ENCODE measurements at places on chromosomes 2 and 18.

- peaks cover 11% of the 10 kb centered on the region for H3K4me1 ChIP-seq
- H3K27ac ChIP-seq = no peak within 1 kb of the TSS
- H3K4me3 ChIP-seq = peak within 1 kb of the TSS; percentile 89
- DNase-seq = no peak
These were observed at the start of gene CGREF1 for GRCh38 chr2:27118525-27119329. Gene CGREF1, minus strand, starts transcription at chr2:27119128. Its CDS starts 14,762 bp downstream, at chr2:27104366.

GRCh38 chr2:207523005-207523404 lies 6.8 kb upstream of the CREB1 start:
- no peaks in the 10 kb centered on the region for H3K27me3 ChIP-seq
- DNase-seq = no peak
- H3K4me3 ChIP-seq = no peak overlapping the region
- H3K4me1 ChIP-seq = peaks cover 33% of the 10 kb centered on the region
- no peak overlapping the region for H3K27ac ChIP-seq

- H3K4me1 ChIP-seq = no peaks in the 10 kb centered on the region
- no peak overlapping the region for H3K27ac ChIP-seq
- H3K27me3 ChIP-seq = no peaks in the 10 kb centered on the region
- DNase-seq = no peak
These were observed 1368.4 kb upstream of the CELF4 start for GRCh38 chr18:38933910-38934510.

DNA sequence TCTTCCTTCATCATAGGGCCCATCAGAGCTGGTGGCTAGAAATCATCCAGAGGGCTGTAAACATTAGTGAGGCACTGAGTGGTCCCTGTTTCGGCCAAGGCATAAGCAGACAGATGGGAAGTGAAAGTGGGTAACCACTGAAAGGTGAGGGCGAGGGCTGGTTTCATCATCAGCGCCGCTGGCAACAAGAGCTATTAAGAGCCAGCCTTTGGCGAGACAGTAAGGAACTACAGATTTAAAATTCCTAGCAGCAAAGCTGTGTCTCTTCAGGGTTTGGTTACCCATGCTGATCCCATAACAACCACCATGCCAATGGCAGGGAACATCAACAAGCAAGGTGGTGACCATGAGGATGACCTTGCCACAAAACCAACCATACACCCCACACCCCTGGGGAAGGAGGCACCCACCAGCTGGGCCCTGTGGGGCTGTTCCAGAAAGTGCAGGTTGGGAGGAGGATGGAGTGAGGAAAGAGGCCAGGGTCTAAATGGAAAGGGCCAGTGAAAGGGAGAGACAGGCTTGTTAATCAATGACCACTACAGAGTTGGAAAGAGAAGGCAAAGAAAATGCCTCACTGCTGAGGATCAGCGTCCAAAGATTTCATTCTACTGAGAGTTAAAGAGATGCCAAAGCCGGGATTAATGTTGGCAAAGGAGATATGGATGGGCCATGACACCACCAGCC lies 9.0 kb upstream of the SLC20A1 start:
- peak overlapping the region; percentile 60 for H3K4me3 ChIP-seq
- no peaks in the 10 kb centered on the region for H3K27me3 ChIP-seq
- H3K36me3 ChIP-seq = no peaks in the 10 kb centered on the region
- H3K27ac ChIP-seq = peak overlapping the region; percentile 93

DNA sequence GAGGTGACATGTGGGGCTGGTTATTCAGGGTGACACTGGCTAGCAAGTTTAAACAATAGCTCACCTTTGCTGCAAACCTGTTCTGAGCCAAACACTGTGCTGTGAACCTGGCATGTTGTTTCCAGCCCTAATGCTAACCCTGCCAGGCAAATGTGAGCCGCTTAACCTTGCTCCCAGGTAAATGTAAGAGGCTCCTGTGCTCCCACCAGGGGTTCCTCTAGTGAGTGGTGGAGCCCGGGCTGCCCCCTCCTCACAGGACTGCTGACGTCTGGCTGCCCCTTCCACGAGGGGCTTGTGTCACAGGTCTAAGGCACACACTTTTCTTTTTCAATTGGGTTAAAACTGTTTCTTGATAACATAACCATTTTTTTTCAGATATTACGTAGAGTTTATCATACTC lies 223.7 kb downstream of the DCDC2C start:
- no peaks in the 10 kb centered on the region for H3K36me3 ChIP-seq
- no peak for DNase-seq
- H3K27ac ChIP-seq = no peak overlapping the region

DNA sequence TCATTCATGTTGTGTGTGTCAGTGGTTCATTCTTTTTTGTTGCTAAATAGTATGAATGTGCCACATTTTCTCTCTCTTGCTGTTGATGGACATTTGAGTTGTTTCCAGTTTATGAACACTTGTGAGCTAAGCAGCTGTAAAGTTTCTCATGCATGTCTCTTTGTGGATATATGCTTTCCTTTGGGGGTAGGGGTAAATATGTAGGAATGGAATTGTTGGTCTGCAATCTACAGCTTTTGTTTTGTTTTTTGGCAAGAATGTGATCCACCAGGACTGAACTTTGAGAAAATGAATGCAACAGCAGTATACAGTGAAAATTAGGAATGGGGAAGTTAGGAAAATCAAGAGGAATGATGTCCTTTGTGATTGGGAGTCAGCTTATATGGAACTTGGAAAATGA lies 226.3 kb downstream of the CDCA7 start:
- DNase-seq = no peak
- H3K4me1 ChIP-seq = no peaks in the 10 kb centered on the region
- no peaks in the 10 kb centered on the region for H3K36me3 ChIP-seq

DNA sequence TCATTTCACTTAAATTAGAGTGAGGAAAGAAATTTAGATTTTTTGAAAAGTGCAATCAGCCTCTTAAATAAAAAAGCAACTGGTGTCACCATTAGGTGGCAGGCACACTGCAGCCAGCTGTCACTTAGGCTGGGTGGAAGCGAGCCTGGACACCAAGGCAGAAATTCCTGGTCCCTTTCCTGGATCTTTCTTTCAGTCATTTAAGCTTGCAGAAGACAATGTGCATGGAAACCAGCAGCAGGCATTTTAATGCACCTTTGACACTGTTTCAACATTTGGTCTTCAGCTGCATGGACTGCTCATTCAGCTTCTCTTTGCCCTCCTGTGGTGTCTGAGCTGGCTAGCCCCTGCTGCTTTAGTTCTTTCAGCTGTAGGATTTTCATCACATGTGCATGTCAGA lies 61.0 kb downstream of the AQP4 start:
- no peak for DNase-seq
- no peaks in the 10 kb centered on the region for H3K36me3 ChIP-seq
- H3K4me1 ChIP-seq = no peaks in the 10 kb centered on the region
- no peak overlapping the region for H3K4me3 ChIP-seq

- H3K27ac ChIP-seq = no peak overlapping the region
- no peak for DNase-seq
- no peak overlapping the region for H3K4me3 ChIP-seq
- H3K4me1 ChIP-seq = no peaks in the 10 kb centered on the region
- H3K36me3 ChIP-seq = no peaks in the 10 kb centered on the region
These were observed 700.5 kb upstream of the CHAC2 start for GRCh38 chr2:53067056-53067455.

- no peak overlapping the region for H3K4me3 ChIP-seq
- H3K27me3 ChIP-seq = no peaks in the 10 kb centered on the region
- DNase-seq = no peak
- H3K36me3 ChIP-seq = peaks cover 18% of the 10 kb centered on the region
- H3K27ac ChIP-seq = no peak overlapping the region
These were observed 965 bp upstream of the ELOA2 start for GRCh38 chr18:47036298-47036874.

DNA sequence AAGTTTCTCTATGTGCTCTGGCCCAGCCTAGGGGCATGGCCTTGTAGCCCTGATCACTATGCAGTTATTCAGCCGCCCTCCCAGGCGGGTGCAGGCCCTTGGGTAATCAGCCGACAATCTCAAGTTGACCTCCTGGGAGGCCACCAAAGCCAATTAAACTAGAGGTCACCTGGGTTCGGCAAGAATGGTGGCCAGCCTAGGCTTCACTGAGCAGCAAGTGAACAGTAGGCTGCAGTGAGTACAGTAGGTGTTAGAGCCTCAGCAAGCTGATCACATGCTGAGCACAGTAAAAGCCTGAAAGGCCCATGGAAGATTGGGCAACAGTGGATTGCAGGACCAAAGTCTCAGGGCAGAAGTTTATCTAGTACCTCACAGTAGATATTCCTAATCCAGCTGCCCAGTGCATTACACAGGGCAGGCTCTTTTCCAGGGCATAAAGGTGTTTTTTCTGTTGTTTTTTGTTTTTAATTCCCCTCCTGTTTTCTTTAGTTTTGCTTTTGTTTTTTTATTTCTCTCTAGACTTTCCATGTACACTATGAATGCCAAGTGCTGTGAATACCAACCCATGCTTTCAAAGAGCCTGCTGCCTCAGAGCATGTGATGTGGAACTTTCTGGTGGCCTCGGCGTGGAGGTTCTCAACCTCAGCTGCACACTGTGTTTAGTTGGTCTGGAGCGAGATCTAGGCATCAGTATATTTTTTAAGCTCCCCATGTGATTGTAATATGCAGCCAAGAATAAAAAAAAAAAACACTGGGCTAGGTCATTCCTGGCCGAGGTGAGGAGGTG lies 55.9 kb upstream of the ATL2 start:
- no peak overlapping the region for H3K4me3 ChIP-seq
- peaks cover 7% of the 10 kb centered on the region for H3K27me3 ChIP-seq
- H3K36me3 ChIP-seq = no peaks in the 10 kb centered on the region
- no peak overlapping the region for H3K27ac ChIP-seq
- DNase-seq = no peak

- H3K27ac ChIP-seq = no peak overlapping the region
- DNase-seq = no peak
- no peak overlapping the region for H3K4me3 ChIP-seq
- H3K4me1 ChIP-seq = no peaks in the 10 kb centered on the region
These were observed 158.6 kb upstream of the RAB6C start for GRCh38 chr2:129820908-129821307.

All from naive thymus-derived CD8-positive, alpha-beta T cell (primary cell).